ENCODE measurements at places on chromosomes 3 and 15.

- DNase-seq = no peak
Observed at GRCh38 chr15:22231603-22232002, 151.3 kb downstream of the OR4M2 start.

GRCh38 chr3:109683746-109684145, 346.4 kb upstream of the DPPA4 start:
- DNase-seq = no peak

DNA sequence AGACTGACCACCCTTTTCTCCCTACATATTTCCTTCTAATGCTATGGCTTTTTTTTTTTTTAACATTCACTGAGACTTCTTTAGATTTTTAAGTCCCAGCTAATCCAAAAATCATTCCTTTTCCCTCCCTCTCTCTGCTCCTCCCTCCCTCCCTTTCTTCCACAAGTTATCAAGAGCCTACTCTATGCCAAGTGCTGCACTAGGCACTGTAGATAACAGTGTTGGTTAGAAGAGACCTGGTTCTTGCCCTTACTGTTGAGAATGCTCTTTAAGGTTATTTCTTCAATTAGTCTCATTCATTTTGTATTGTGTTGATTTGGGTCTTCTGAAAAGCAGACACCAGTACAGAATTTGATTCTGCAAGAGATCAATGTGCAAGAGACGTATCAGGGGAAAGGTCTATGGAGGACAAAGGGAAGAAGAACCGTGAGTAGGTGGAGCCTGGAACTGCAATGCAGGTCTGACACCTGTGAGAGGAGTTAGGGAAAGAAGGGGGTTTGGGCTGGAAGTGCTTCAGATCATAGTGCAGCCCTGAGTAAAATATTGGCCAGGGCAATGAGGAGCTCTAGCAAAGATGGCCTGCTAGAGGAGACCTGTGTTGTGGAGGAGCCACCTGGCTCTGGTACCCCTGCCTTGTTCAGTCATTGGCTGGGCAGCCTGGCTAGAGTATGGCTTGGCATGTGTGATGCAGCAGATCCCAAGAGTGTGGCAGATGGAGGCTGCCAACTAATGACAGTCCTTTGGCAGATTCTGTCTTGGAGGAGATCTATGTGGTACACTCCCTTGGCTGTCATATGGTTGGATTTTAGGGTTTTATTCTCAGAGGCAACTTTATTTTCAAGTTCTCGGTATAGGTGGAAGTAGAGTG, 9.7 kb upstream of the PCOLCE2 start:
- no peak for DNase-seq

DNA sequence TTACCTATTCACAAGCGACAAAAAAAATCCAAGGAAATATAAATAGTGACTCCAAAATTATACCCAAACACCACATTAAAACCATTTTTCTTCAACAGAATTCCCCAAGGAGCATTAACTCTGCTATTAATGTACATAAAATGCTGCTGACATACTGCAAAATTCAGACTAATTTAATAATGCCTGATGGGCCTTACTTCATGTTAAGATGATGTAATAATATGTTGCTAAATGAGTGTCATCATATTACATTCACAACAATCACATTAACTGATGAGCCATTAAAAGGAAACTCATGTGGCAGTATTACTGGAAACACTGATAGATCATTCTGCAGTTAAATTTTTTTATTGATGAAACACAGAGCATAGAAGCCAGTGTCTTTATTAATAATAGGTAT, 204.9 kb upstream of the CGNL1 start:
- no peak for DNase-seq

DNA sequence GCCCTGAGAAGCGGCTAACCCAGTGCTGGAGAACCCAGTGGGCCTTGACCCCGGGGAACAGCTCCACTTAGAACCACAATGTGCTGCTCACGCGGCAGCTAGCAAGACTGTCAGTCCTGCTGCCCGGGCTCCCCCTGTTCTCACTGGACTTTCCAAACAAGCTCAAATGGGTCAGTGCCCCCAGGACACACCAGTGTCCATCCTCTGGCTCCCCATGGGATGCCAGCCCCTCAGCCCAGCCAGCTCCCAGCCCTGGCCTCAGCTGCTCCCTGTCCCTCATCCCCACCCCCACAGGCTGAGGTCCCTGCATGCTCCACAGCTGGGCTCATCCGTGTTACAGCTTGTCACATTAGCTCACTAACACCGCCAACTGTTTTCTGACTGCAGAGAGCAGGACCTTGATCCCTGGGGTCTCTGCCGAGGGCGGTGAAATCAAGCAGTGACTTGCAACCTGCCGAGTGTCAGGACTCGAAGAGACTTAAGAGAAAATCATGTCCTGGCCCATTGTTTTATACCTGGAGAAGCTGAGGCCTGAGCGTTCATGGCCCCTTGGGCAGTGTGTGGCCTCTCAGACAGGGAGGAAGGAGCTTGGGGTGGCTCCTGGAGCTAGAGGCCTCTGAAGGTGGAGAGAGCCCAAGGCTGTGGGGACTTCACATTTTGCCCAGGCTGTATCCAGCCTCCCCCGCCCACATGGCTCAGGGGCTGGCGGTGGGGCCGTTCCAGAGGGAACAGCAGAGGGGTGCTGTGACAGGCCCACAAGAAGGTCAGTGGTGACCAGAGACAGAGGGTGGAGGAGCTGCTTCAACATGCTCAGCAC, 157.5 kb downstream of the MEGF11 start:
- DNase-seq = no peak

Measured in T-helper 1 cell (primary cell).